Type B pancreatic cell (in vitro differentiated cells): ENCODE measurements at places on chromosomes 13 and 19. TPM values are rescaled to one million over a fixed set of nuclear protein-coding genes. Genes with fewer than 3 reads are reported as not detected.

The SULT2B1 gene
- 0.77 and 5.3 TPM in 2 replicates for total RNA-seq

DNA sequence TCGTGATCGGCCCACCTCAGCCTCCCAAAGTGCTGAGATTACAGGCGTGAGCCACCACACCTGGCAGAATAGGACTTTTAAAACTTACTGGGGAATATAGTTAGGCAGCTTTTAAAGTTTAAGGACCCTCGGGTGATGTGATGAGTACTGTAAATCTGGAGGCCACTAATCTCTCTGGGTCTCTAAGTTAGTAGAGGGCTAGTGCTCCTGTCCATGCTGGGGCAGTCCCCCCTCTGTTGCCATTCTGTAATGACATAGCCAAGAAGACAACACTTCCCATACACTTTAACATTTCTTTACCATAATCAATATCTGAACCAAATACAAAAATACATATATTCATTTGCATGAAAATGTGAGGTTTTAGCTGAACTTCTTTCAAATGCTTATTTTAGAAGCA, 65.7 kb downstream of the IPO5 start:
- no peaks in the 10 kb centered on the region for H3K27me3 ChIP-seq
- H3K27ac ChIP-seq = no peak overlapping the region
- DNase-seq = no peak
- no peak overlapping the region for H3K4me3 ChIP-seq
- peaks cover 34% of the 10 kb centered on the region for H3K36me3 ChIP-seq
- no peaks in the 10 kb centered on the region for H3K4me1 ChIP-seq

DNA sequence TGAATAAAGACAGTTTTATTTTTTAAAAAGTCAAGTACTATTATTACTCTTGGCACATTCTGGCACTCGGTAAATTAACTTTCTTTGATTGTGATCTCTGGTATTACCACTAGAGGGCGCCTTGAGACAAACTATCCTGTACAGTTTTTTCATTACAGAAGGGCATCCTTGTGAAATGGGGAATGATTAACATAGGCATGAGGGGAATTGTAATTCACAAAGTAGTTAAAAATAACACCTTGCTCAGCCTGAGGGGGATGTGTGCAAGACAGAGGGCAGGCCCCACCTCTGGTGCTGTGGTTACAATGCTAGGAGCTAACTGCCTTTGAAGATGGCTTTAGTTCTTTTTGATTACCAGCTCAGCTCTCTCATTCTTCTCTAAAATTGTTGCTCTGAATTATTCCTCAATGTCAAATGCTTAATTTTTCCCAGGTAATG, 24.2 kb upstream of the C1QTNF9B start:
- H3K36me3 ChIP-seq = no peaks in the 10 kb centered on the region
- H3K27ac ChIP-seq = no peak overlapping the region
- H3K27me3 ChIP-seq = peaks cover 15% of the 10 kb centered on the region
- H3K4me1 ChIP-seq = no peaks in the 10 kb centered on the region
- H3K4me3 ChIP-seq = no peak overlapping the region

DNA sequence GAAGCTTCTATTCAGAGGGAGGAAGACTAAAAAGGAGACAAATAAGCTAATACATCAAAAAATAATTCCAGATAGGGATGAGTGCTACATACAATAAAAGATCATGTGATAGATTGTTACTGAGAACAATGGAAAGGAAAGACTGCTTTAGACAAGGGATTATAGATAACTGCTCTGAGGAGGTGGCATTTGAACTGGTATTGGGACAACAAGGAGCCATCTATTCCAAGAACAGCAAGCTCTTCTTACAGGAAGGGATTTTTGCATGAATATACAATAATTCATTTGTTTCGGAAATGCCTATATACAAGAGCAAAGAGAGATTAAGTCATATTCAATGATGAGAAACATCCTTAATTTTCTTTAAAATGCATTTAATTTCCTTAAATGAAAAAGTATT, 540.5 kb upstream of the KLF12 start:
- no peaks in the 10 kb centered on the region for H3K36me3 ChIP-seq
- DNase-seq = no peak
- no peaks in the 10 kb centered on the region for H3K27me3 ChIP-seq
- no peak overlapping the region for H3K27ac ChIP-seq
- no peaks in the 10 kb centered on the region for H3K4me1 ChIP-seq

DNA sequence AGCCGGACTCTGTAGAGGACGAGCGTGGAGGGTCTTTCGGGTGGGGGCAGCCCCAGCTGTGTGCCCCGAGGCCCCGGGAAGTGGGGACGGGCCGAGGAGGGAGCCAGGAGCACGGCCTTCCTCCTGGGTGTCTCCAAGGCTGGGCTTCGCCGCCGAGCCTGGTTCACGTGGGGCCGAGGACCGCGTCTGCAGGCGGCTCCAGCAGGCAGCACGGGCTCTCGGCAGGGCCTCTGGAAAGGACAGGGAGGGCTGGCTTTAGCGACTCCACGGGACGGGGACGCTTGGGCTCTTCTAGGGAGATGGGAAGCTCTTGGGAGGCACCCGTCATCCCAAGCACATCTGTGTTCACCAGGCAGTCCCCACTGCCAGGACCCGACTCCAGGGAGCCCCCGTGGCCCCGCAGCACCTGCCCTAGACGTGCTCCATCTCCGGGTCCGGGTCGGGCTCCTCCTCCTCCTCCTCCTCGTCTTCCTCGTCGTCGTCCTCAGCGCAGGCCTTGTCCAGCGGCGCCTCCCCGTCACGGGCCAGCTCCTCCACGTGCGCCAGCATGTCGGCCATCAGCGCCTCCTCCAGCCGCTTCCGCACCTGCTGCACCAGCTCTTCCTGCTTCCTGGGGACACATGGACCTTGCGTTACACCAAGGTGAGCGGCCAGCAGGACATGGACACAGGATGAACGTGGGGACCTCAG, 9.9 kb upstream of the MEX3D start:
- H3K4me1 ChIP-seq = peaks cover 5% of the 10 kb centered on the region
- H3K4me3 ChIP-seq = no peak overlapping the region
- H3K36me3 ChIP-seq = no peaks in the 10 kb centered on the region
- no peak for DNase-seq
- no peaks in the 10 kb centered on the region for H3K27me3 ChIP-seq
